ENCODE measurements at places on chromosomes 16 and 17.

GRCh38 chr17:36813957-36814563 is 123.2 kb upstream of the LHX1 start:
- no peaks in the 10 kb centered on the region for H3K36me3 ChIP-seq
- DNase-seq, result no peak
- peaks cover 15% of the 10 kb centered on the region for H3K27me3 ChIP-seq
- no peak overlapping the region for H3K4me3 ChIP-seq
- H3K27ac ChIP-seq, result no peak overlapping the region
- no peaks in the 10 kb centered on the region for H3K4me1 ChIP-seq

DNA sequence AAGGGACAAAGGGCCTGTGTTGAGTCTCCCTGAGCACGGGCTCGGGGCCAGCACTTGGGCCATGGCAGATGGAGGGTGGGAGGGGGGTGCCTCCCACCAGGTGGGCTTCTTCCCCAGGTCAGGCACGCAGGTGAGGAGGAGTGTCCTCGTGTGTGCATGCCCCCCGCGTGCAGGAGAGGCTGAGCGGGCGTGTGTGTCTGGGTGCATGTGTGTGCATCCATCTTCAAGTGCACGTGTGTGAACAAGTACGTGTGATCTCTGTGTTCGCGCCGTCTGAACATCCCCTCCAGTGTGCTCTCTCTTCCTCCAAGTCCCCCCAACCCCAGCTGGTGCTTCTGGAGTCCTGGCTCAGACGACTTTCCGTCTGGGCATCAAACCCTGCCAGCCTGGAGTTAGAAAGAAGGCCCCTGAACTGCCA is 2.7 kb upstream of the ZG16B start:
- no peak for DNase-seq
- no peak overlapping the region for H3K4me3 ChIP-seq
- no peaks in the 10 kb centered on the region for H3K4me1 ChIP-seq

- H3K27me3 ChIP-seq, result no peaks in the 10 kb centered on the region
- H3K27ac ChIP-seq, result no peak overlapping the region
- DNase-seq, result no peak
- H3K4me1 ChIP-seq, result no peaks in the 10 kb centered on the region
- H3K4me3 ChIP-seq, result no peak overlapping the region
These were observed 69.9 kb downstream of the TBC1D16 start for GRCh38 chr17:79965806-79966205.

GRCh38 chr17:77264617-77265230 is 124.0 kb downstream of the SEC14L1 start:
- no peaks in the 10 kb centered on the region for H3K36me3 ChIP-seq
- H3K27ac ChIP-seq, result no peak overlapping the region
- DNase-seq, result no peak
- no peaks in the 10 kb centered on the region for H3K4me1 ChIP-seq
- no peaks in the 10 kb centered on the region for H3K27me3 ChIP-seq
- H3K4me3 ChIP-seq, result no peak overlapping the region

DNA sequence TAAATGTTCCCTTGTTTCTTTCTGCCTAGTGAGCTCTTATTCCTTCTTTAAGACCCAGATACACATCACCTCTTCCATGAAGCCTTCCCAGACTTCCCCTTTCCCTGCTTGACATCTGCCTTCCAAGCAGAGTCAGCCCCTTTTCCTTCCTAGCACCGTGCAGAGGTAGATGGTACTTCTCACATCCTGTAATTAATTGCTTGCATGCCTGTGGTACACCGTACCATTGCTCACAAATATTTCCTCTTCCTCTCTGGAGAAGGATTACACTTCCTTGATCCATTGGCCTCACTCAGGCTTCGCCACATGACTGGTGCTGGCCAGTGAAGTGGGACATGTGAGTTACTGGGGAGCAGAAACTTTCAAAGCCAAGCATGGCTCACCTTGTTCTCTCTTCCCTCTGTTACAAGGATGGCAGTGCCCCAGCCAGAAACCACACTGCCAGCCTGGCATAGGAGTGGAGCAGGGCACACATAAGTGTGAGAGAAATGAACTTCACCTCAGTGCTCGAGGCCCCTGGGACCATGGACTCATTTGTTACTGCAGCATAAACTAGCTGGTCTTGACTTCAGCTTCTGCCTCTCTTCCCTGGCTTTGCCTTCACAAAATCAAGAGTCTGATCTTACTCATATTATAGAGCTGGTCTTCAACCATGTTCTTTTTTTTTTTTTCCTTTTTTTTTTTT is 44.0 kb downstream of the SOST start:
- peaks cover 27% of the 10 kb centered on the region for H3K27me3 ChIP-seq
- H3K36me3 ChIP-seq, result no peaks in the 10 kb centered on the region
- H3K4me3 ChIP-seq, result no peak overlapping the region

DNA sequence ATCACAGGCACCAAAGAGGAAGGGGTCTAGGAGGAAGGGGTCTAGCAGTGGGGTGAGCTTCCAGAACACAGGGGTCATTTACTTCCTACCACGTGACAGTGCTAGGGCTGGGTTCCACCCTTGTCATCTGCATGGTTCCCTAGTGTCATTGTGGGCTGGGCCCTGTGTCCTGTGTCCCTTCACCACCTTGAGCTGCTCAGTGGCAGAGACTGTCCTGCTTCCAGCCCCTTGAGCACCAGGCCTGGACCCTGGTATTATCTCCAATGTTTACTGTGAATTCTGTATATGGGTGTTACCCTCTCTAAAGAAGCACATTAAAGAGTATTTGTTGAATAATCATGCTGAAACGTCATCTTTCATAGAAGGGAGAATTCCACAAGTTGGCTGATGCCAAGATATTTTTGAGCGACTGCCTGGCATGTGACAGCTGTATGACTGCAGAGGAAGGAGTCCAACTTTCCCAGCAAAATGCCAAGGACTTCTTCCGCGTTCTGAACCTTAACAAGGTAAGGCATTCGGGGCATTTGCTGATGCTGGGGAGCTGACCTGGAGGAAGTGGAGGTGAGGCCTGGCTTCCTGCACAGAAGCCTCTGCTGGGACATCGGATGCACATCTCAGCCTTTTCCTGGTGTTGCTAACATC is 5.5 kb downstream of the NARF start:
- H3K36me3 ChIP-seq, result peaks cover 48% of the 10 kb centered on the region
- DNase-seq, result no peak
- H3K27me3 ChIP-seq, result no peaks in the 10 kb centered on the region
- no peak overlapping the region for H3K4me3 ChIP-seq
- H3K27ac ChIP-seq, result no peak overlapping the region
- peaks cover 5% of the 10 kb centered on the region for H3K4me1 ChIP-seq

GRCh38 chr17:67737145-67737544 is 19.4 kb downstream of the NOL11 start:
- no peaks in the 10 kb centered on the region for H3K27me3 ChIP-seq
- peaks cover 58% of the 10 kb centered on the region for H3K36me3 ChIP-seq
- H3K27ac ChIP-seq, result no peak overlapping the region
- H3K4me3 ChIP-seq, result no peak overlapping the region

GRCh38 chr17:79778504-79779083 is 646 bp downstream of the CBX2 start:
- peak overlapping the region; percentile 37 for H3K4me3 ChIP-seq
- no peak overlapping the region for H3K27ac ChIP-seq
- H3K36me3 ChIP-seq, result no peaks in the 10 kb centered on the region
- peaks cover 16% of the 10 kb centered on the region for H3K4me1 ChIP-seq

- no peaks in the 10 kb centered on the region for H3K27me3 ChIP-seq
- H3K27ac ChIP-seq, result no peak overlapping the region
- H3K4me1 ChIP-seq, result no peaks in the 10 kb centered on the region
- DNase-seq, result no peak
- H3K4me3 ChIP-seq, result no peak overlapping the region
These were observed 153.0 kb upstream of the RBL2 start for GRCh38 chr16:53281280-53281679.

GRCh38 chr17:17711641-17712162 is 30.4 kb downstream of the RAI1 start:
- no peak overlapping the region for H3K4me3 ChIP-seq
- DNase-seq, result no peak
- no peak overlapping the region for H3K27ac ChIP-seq
- no peaks in the 10 kb centered on the region for H3K36me3 ChIP-seq
- H3K4me1 ChIP-seq, result peaks cover 5% of the 10 kb centered on the region

DNA sequence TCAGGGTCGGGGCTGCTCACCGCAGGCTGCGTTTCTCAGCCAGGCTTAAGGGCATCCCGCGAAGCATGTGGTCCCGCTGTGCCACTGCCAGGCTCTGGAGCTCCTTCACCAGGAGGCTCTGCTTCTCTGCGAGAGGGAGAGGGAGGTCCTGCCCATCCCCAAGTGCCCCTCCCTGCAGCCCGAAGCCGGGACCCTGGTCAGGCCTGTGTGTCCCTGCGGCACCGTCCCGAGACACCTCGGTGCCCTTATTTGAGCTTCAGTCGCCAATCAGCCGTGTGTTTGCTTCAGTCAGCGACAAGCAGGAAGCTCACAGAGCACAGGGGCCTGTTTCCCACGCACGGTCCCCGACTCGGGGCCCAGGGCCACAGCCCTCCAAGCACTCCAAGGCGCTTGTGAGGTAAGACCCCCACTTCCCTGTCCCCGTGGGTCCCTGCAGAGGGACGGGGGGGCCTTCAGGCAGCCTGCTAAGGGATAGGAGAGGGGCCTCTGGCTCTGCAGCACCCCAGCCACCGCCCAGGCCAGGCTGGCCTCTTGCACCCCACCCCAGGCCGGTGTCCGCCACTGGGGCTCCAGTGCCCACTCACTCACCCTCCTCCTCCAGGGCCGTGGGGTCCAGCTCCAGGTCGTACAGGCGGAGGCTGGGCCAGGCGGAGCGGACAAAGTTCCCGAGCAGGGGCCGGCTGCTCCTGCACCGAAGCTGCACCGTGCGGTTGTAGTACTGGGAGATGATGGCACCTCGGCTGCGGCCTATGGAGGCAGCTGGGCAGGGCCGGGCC is 3.2 kb downstream of the TMC6 start:
- peak overlapping the region; percentile 79 for H3K4me3 ChIP-seq
- DNase-seq, result no peak
- H3K27me3 ChIP-seq, result no peaks in the 10 kb centered on the region

DNA sequence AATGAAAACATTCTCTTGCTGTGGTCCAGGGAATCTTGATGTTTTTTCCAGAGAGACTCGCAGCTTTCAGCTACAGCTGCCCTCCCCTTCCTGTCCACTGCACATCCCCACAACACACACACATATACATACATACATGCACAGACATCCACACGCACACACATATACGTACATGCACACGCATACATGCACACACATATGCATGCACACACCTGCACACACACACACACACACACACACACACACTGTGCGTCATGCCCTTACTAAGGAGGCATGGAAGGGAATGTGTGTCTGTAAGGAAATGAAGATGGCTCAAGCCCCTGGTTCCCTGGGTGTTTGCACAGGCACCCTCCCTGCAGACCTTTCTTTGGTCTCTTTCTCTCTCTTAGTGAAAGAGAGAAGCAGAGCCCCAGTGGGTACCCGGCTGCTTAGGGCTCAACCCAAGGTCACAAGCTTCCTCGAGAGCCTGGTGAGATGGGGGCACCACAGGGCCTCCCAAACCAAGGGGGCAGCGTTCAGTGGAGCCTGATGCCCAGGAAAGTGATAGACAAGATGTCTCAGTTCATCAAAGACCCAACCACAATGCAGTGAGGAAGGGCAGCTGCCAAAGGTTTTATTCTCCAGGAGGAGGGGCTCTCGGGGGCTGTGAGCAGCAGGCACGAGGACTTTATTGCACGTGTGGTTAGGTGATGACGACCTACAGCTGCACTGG is 33.3 kb downstream of the TNFRSF13B start:
- H3K4me3 ChIP-seq, result no peak overlapping the region
- H3K36me3 ChIP-seq, result no peaks in the 10 kb centered on the region
- no peaks in the 10 kb centered on the region for H3K27me3 ChIP-seq
- DNase-seq, result peak; percentile 32
- no peak overlapping the region for H3K27ac ChIP-seq
- no peaks in the 10 kb centered on the region for H3K4me1 ChIP-seq

- no peak overlapping the region for H3K4me3 ChIP-seq
- H3K27ac ChIP-seq, result no peak overlapping the region
- no peak for DNase-seq
These were observed 106.5 kb upstream of the COX10 start for GRCh38 chr17:13962716-13963240.

DNA sequence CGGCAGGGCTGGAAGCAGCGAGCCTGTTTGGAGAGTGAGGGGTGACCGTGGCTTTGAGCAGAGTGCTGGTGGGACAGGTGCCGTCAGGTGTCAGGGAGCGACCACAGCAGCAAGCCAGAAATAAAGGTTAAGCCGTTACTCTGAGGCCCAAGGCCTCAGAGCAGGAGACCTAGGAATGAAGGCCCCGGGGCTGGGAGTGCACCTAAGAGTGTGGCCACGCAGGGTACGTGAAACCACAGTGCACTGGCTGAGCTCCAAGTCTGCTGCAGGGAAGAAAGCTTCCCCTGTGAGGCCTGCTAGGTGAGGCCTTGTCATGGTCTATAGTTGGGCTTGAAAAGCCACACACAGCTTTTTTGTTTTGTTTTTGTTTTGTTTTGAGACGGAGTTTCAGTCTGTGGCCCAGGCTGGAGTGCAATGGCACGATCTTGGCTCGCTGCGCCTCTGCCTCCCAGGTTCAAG is 8.7 kb downstream of the CLUAP1 start:
- H3K4me1 ChIP-seq, result peaks cover 34% of the 10 kb centered on the region
- no peaks in the 10 kb centered on the region for H3K27me3 ChIP-seq
- peak; percentile 91 for DNase-seq
- peaks cover 9% of the 10 kb centered on the region for H3K36me3 ChIP-seq
- no peak overlapping the region for H3K4me3 ChIP-seq
- H3K27ac ChIP-seq, result no peak overlapping the region

GRCh38 chr17:66169839-66170238 is 22.1 kb downstream of the CEP112 start:
- no peak overlapping the region for H3K4me3 ChIP-seq
- no peaks in the 10 kb centered on the region for H3K36me3 ChIP-seq
- H3K4me1 ChIP-seq, result no peaks in the 10 kb centered on the region
- H3K27me3 ChIP-seq, result no peaks in the 10 kb centered on the region

DNA sequence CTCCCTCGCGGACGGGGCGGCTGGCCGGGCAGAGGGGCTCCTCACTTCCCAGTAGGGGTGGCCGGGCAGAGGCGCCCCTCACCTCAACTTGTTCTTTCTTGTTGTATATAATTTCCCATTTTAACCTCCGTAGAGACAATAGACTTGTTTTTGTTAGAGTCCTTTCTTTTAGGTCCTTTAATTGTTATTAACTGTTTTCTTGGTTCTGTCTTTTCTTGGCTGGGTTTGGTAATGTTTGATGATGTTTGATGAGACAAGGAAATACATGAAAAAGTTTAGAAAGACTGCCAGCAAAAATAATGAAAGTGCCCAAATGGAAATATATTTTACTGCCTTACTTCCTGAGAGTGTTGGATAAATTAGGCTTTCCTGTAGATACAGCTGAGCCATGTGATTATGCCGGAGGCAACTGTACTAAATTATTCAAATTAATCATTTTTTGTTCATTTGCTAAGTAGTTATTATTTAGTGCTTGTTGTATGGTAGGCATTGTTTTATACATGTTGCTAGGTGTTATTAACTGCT is 30.9 kb downstream of the PRPSAP2 start:
- H3K36me3 ChIP-seq, result peaks cover 17% of the 10 kb centered on the region
- no peaks in the 10 kb centered on the region for H3K27me3 ChIP-seq
- H3K4me3 ChIP-seq, result no peak overlapping the region
- no peak overlapping the region for H3K27ac ChIP-seq
- no peaks in the 10 kb centered on the region for H3K4me1 ChIP-seq

- H3K4me1 ChIP-seq, result no peaks in the 10 kb centered on the region
- H3K27me3 ChIP-seq, result no peaks in the 10 kb centered on the region
- no peaks in the 10 kb centered on the region for H3K36me3 ChIP-seq
- H3K4me3 ChIP-seq, result no peak overlapping the region
- H3K27ac ChIP-seq, result no peak overlapping the region
These were observed 37.9 kb upstream of the METTL16 start for GRCh38 chr17:2549392-2550211.

Measured in CD8-positive, alpha-beta memory T cell (primary cell).